Endodermal cell (in vitro differentiated cells): ENCODE measurements at places on chromosomes 1 and 21.
A peak's percentile ranks its signal among the peaks of the same experiment; 100 is the strongest.

GRCh38 chr21:33587792-33588484 is 546 bp downstream of the DONSON start:
- peak; percentile 76 for DNase-seq
- H3K4me3 ChIP-seq, result peak overlapping the region; percentile 95
- no peaks in the 10 kb centered on the region for H3K27me3 ChIP-seq
- peaks cover 35% of the 10 kb centered on the region for H3K36me3 ChIP-seq
- H3K4me1 ChIP-seq, result peaks cover 4% of the 10 kb centered on the region
- peak overlapping the region; percentile 73 for H3K27ac ChIP-seq

DNA sequence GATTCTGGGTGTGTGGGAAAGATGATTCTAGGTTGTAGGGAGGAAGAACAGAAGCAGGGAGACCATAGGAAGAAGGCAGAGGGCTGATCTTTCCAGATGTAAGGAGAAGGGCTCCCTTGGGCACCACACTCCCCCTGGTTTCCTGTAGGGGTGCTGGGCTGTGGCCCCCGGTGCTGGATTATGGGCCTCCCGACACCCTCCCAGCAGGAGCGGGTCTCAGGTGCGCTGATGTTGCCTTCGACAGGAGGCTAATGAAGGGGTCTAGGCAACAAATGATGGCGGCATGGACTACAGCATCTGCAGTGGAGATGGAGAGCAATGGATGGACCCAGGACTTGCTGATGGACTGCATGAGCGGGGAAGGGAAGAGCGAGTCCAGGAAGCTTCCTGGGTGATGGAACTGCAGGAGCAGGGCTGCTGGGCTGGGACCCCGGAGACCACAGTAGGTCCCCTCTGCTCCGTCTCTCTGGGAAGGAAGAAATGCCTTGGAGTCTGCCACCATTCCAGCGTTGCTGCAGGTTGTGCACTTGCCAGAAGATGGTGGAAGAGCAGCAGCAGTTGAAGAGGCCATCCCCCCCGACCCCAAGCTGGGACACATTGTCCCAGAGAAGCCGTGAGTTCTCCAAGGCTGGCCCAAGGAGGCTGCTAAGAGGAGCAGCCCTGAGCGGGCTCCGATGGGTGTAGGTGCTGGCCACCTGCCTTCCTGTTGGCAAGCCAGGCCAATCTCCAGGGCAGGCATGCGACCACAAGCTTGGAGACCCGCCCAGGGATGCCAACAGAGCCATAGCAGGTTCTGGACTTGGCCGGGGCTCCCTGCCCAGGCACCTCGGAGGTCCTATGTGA is 95.4 kb upstream of the VAMP3 start:
- H3K4me3 ChIP-seq, result no peak overlapping the region
- H3K27ac ChIP-seq, result no peak overlapping the region
- no peaks in the 10 kb centered on the region for H3K36me3 ChIP-seq
- no peak for DNase-seq

- H3K4me1 ChIP-seq, result peaks cover 18% of the 10 kb centered on the region
- H3K4me3 ChIP-seq, result no peak overlapping the region
- DNase-seq, result peak; percentile 79
- no peaks in the 10 kb centered on the region for H3K36me3 ChIP-seq
These were observed 240.0 kb downstream of the NUF2 start for GRCh38 chr1:163561580-163562295.

- H3K4me1 ChIP-seq, result peaks cover 14% of the 10 kb centered on the region
- H3K36me3 ChIP-seq, result no peaks in the 10 kb centered on the region
These were observed 5.3 kb downstream of the TENT5C start for GRCh38 chr1:117611121-117611601.

DNA sequence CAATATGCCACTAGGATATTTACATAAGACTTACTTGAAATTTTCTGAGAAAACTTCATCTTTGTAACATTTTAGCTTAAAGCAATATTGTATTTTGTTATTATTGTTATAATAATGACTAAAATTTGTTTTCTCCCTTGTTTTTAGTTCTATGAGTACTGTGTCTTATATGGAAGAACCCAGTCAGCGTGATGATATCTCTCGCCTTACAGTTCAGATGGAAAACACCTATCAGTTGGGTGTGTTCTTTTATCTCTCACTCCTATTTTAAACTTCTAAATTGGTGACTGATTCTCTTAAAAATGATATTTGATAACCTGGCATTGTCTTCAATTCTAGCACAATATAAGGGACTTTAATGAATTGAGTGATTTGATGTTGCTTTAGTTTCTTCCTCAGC is 18.0 kb downstream of the DYNLT5 start:
- H3K36me3 ChIP-seq, result no peaks in the 10 kb centered on the region
- H3K4me1 ChIP-seq, result no peaks in the 10 kb centered on the region
- no peak overlapping the region for H3K27ac ChIP-seq
- peaks cover 4% of the 10 kb centered on the region for H3K27me3 ChIP-seq
